Fibroblast of upper back skin (primary cell): ENCODE measurements at places on chromosomes 1 and 21.
A peak's percentile ranks its signal among the peaks of the same experiment; 100 is the strongest.

DNA sequence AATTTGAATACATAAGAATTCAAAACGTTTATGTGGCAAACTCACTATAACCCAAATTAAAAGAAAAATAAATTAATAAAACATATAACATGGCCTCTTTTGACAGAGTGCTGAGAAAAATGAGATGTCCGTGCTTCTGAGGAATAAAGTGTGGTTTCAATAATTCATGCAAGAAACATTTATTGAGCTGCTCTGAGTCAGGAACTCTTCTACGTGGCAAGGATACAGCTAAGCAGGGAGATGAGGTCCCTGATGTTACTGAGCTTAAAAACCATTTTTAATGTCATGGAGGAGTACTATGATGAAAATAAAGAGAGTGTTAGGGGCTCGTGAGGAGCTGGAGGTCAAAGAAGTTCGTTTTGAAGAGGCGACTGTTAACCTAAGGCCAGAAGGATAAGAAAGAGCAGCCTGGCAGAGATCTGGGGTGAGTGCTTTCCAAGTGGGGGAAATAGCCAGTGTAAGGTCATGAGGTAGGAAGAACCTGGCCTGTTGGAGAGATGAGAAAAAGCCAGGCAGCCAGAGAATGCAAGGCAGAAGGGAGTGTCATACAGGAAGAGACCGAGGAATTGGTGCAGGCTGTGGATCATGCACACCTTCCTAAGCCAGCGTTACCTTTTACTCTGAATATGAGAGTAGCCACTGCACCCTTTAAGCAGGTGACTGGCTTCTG is 182.2 kb upstream of the DUSP10 start:
- peak; percentile 64 for DNase-seq

- DNase-seq: no peak
These were observed 4.5 kb downstream of the MMEL1 start for GRCh38 chr1:2628191-2628932.

- DNase-seq: peak; percentile 24
These were observed 37.7 kb downstream of the SH3GLB1 start for GRCh38 chr1:86741947-86742572.

DNA sequence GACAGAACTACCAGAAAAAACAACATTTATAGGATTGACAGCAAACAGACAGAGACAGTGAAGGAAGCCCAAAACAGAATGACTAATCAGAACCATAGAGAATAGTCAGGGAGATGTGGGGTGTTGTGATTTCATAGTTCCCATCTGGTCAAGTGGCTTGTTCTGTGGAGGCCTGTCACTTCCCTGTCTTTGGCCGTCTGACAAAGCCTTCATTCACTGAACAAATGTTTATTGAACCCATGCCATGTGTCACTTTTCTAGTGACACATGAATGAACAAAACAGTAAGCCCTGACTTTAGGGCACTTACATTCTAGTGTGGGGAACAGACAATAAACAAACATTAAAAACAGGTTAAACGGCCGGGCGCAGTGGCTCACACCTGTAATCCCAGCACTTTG is 3.2 kb upstream of the SRRM1 start:
- DNase-seq: no peak

GRCh38 chr21:42263591-42264131 is 44.7 kb downstream of the ABCG1 start:
- DNase-seq: no peak

- DNase-seq: peak; percentile 7
These were observed 269.9 kb downstream of the NCAM2 start for GRCh38 chr21:21268061-21268471.
